ENCODE measurements at places on chromosomes 16 and 17.

DNA sequence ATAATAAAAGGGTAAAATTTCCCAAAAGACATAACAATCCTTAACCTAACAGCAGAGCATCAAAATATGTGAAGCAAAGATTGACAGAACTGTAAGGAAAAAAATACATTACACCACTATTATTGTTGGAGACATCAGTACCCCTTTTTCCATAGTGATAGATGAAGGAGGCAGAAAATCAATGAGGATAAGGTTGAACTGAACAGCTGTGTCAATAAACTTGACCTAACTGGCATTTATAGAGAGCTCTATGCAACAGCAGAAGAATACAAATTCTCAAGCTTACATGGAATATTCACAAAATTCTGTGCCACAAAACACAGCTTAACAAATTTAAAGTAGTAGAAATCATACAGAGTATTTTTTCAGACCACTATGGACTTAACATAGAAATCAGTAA is 195.0 kb upstream of the ELAC2 start:
- DNase-seq: no peak

- DNase-seq: no peak
Observed at GRCh38 chr17:65799454-65799853, 238.0 kb upstream of the AXIN2 start.

DNA sequence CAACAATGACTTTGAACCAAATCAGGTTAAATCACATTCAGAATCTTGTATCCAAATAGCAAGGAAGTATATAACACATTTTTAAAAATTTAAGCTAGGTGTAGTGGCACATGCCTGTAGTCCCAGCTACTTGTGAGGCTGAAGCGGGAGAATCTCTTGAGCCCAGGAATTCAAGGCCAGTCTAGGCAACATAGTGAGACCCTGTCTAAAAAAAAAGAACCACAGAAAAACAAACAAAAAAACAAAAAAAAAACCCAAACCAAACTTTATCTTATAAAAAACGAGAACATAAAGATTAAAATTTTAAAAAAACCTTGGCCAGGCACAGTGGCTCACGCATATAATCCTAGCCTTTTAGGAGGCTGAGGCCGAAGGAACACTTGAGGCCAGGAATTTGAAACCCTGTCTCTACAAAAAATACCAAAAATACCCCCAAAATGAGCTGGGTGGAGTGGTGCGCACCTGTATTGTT is 11.6 kb downstream of the SUPT4H1 start:
- DNase-seq: no peak

DNA sequence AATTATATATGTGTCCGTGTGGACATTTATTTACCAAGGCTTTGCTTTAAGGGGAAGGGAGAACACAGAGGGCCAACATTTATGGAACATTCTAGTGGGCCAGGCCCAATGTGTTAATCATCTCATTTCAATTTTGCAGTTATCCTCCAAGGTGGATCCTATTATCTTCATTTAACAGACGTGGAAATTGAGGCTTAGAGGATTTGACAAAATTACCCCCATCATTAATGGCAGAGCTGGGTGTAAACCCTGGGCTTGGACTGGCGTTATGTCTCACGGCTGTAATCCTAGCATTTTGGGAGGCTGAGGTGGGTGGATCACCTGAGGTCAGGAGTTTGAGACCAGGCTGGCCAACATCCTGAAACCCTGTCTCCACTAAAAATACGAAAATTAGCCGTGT is 26.4 kb downstream of the PITPNC1 start:
- no peak for DNase-seq

GRCh38 chr17:61395983-61396585 is 3.6 kb upstream of the TBX2 start:
- no peak for DNase-seq

- no peak for DNase-seq
Observed at GRCh38 chr16:67868290-67868689, 4.6 kb upstream of the EDC4 start.

- peak; percentile 37 for DNase-seq
Observed at GRCh38 chr17:14205992-14206461, 30.6 kb downstream of the CDRT15 start.

GRCh38 chr17:67491009-67491680 is 114.1 kb downstream of the PITPNC1 start:
- DNase-seq: no peak

DNA sequence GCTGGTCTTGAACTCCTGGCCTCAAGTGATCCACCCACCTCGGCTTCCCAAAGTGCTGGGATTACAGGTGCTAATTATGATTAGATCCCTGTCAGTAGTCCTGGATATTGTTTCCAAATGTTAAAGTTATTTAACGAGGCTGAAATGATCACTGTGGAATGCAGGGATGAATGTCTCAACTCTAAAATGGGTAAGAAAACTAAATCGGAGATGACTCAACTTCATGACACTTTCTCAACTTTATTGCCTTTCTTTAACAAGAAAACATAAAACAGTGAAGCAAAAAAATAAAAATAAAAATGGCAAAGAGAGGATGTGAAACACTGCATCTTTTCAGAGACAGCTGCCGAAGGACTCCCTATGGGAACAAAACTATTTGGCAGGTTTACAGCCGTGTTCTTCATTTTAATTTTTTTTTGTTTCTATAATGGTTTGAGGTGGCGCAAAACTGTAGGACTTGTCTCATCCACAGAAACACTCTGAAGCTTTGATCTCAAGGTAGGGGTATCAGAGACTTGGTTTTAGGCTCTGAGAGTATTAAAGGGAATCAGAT is 382.0 kb downstream of the GRIN2A start:
- no peak for DNase-seq

- DNase-seq: peak; percentile 4
Observed at GRCh38 chr16:24253192-24253591, 2.9 kb upstream of the CACNG3 start.

DNA sequence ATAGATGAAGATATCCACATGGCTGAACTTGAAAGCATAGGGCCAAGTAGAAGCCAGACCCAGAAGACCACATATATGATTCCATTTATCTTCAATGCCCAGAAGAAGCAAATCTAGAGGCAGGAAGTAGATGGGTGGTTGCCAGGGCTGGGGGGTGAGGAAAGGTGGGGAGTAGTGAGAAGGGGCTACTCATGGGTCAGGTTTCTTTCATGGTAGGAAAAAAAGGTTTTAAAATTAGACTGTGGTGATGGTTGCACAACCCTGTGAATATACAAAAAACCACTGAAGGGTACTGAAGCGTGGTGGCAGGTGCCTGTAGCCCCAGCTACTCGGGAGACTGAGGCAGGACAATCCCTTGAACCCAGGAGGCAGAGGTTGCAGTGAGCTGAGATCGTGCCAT is 5.4 kb downstream of the CD2BP2 start:
- DNase-seq: no peak

GRCh38 chr16:65117811-65118448 is 3.9 kb downstream of the CDH11 start:
- DNase-seq: no peak

DNA sequence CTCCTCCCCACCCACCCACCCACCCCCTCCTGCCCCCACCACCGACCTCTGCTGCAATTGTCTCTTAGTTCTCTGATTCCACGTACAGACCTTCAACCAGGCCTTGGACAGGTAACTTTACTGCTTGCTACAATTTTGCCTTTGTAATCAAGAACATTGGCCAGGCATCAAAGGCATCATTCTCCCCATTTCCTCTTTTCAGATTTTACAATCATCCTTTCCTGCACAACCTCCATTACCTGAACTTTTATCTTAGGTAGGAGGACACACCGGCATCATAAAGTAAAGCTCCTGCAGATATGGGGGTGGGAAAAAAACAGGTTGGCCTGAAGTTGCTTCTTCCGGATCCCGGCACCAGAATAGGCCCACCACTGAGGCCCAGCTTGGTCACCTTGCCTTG is 25.7 kb upstream of the SUPT4H1 start:
- DNase-seq: no peak

DNA sequence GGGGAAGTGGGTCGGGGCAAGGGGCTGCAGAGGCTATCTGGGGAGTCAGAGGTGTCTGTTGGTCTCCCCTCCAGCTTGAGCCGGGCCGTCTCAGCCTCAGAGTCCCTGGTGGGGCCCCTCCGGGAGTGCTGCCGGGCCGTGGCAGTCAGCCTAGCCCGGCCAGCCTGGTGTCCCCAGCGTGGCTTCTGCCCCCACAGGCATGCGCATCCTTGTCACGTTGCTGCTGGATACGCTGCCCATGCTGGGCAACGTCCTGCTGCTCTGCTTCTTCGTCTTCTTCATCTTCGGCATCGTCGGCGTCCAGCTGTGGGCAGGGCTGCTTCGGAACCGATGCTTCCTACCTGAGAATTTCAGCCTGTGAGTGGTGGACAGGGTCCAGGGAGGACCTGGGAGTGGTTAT is 11.2 kb downstream of the CACNA1G start:
- DNase-seq: no peak

DNA sequence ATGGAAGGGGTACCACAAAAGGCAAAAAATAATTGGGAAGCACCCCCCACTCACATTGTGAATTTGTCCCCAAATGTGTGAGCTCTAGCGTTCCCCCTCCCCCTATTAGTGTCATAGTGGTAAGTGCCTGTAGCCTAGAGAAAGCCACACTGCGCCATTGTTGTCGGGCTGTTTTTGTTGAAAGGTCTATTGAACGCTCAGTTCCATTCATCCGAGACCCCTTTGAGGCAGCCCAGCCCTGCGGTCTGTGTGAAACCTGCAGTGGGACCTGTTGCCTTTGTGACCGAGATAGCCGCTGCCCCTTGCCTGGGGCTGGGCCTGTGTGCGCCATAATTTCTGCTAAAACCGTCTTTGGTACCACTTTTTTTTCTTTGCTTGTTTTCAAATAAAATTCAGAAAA is 3.0 kb downstream of the JPT2 start:
- no peak for DNase-seq

- DNase-seq: no peak
Observed at GRCh38 chr16:62249069-62249468, 212.8 kb upstream of the CDH8 start.

GRCh38 chr17:75001915-75002843 is 10.3 kb upstream of the MRPL58 start:
- DNase-seq: no peak

DNA sequence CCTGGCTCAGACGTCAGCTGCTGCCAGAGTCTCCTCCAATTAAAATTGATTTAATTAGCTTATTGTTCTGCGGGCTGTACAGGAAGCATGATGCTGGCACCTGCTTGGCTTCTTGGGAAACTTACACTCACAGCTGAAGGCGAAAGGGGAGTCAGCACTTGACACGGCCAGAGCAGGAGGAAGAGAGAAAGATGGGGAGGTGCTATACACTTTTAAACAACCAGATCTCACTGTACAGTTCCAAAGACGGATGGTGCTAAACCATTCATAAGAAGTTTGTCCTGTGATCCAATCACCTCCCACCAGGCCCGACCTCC is 1.4 kb upstream of the PRDM7 start:
- DNase-seq: no peak

DNA sequence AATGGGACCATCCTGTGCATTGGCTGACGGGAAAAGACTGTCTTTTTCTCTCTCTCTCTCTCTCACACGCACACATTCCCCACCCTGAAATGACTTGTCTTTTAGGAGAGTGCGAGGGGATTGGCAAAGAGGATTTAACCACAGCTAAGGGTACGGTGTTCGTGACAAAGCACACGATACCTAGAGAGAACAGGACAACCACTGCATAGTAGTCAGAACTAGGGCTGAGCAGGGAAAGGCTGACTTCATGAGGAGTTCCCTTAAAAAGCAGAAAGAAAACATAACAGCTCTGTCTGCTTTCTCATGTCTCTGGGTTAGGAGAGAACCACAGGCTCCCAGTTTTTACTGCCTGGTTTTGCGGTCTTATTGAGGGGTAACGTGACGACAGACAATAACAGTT is 742.8 kb upstream of the SOX9 start:
- DNase-seq: no peak

DNA sequence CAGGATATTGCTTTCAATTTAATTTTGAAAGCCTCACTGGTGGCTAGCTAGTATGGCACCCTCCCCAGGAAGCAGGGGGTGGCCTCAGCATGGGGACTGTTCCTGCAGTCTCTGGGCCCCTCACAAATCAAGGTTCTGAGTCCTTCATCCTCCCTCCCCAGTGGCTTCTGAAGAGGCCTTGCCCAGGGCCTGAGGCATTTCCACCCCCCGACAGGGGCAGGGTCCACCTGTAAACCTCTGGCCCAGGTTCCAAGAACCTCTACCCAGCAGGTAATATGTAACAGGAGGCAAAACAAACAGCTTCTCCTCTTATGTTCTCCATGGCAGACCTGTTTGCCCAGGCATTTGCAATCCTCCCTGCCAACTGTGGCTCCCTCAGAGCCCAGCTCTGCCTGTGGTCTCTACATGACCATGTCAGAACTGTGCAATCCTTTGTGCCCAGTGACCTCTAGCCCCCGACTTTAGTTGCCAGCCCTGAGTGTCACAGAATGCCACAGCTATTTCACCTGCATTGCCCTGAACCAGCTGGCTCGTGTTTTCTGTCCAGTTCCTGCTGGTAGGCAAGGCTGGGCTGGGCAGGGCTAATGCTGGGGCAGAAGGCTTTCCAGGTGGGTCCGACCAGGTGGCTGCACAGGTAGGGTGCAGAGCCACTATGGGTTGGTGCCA is 14.3 kb downstream of the ACSF2 start:
- no peak for DNase-seq

DNA sequence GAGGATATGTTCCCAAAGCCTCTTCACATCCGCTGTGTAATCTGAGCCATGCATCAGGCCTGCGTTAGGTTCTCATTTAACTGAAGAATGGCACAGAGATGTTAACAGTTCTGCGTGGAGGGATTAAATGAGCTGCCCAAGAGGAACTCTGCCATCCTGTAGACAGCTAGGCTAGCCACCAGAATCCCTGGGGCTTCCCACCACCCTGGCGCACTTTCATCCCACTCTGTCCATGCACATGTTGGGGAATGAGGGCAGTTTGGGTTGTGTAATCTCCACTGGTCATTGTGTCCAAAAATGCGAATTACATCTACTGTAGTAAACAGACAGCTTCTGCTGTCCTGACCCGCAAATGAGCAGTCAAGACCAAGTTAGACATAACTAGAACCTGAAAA is 1.0 kb upstream of the GLG1 start:
- DNase-seq: no peak

GRCh38 chr17:51427323-51427811 is 167.0 kb downstream of the UTP18 start:
- DNase-seq: no peak

DNA sequence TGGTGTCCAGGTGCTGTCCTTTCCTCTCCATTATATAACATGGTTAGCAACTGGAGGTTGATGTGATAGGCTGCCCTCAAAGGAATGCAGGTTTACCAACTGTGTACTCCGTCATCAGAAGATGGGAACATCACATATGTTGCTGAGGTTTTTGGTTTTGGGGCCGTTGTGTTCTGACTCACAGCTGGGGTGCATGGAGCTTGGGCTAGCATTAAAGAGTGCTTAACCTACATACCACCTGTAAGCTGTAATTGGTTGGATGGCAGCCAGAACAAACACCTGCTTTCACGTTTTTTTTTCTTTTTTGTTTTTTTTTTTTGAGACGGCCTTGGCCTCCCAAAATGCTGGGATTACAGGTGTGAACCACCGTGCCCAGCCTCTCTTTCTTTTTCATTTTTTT is 20.9 kb downstream of the TMEM11 start:
- DNase-seq: no peak

GRCh38 chr16:80656711-80657150 is 115.9 kb downstream of the DYNLRB2 start:
- peak; percentile 27 for DNase-seq

GRCh38 chr16:53220585-53220984 is 165.8 kb downstream of the CHD9 start:
- DNase-seq: no peak

GRCh38 chr17:74584292-74585060 is 7.6 kb downstream of the CD300LD start:
- DNase-seq: no peak

All from stimulated activated CD4-positive, alpha-beta T cell treated with anti-CD3 and anti-CD28 coated beads, Interleukin-4, amount 100 ng/mL, for 4 hours (primary cell).